ENCODE measurements at places on chromosomes 7 and 10.

DNA sequence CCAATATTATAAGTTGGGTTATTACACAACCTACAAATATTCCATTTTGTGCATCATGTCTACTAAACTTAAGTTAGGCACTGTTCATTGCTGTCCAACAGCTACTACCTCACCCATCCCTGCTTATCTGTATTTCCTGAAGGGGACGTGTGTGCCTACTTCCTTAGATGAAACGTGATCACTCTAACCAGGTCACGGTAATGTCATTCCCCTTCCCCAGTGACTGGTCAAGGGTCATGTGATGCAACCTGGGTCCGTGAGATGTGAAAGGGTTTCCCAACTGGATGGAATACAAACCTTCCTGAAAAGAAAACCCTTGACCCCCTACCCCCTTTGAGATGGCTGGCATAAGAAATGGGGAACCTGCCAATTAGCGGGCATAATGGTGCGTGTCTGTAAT, 1.6 kb upstream of the NSMCE4A start:
- no peak for DNase-seq

- DNase-seq = no peak
Measured at GRCh38 chr10:8539056-8539455, 484.6 kb downstream of the GATA3 start.

GRCh38 chr10:63976538-63976937, 455.3 kb downstream of the REEP3 start:
- peak; percentile 34 for DNase-seq

DNA sequence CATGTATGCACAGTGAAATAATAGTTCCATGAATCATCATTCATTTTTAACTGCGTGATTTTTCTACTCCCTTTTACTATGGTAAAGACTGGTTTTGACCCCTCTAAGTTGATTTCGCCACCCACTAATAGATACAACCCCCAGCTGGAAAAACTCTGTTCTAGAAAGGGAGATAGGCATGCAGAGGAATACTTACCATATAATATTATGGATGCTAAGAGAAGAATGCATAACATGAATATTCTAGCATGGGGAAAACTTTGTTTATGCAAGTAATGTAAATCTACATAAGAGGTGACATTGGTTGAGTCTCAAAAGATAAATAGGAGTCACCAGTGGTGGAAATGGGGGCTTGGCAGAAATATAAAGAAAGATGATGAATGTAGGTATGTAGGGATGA, 97.3 kb upstream of the MBL2 start:
- no peak for DNase-seq

- DNase-seq = no peak
Measured at GRCh38 chr10:23100331-23101030, 5.1 kb downstream of the MSRB2 start.

- no peak for DNase-seq
Measured at GRCh38 chr7:12623885-12624498, 53.5 kb downstream of the SCIN start.

- DNase-seq = no peak
Measured at GRCh38 chr10:70715853-70716795, 43.8 kb downstream of the ADAMTS14 start.

DNA sequence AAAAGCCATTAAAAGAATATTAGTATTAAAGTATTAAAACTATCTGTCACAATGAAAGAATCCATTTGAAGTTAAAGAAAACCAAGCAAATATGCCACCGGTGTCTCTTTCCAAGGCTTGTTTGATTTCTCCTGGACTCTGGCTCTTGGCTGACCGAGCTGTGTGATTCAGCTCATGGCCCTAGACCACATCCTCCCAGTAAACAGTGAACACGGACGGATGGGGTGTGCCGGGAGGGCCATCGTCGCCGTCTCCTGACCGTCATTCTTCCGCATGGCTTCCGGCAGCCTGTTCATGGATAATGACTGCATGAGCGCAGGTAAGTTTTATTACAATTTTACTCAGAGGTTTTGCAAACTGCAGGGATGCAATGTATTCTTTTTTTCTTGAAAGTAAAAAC, 218.5 kb downstream of the DNAJB6 start:
- no peak for DNase-seq

- no peak for DNase-seq
Measured at GRCh38 chr10:44390585-44391072, 5.7 kb upstream of the CXCL12 start.

DNA sequence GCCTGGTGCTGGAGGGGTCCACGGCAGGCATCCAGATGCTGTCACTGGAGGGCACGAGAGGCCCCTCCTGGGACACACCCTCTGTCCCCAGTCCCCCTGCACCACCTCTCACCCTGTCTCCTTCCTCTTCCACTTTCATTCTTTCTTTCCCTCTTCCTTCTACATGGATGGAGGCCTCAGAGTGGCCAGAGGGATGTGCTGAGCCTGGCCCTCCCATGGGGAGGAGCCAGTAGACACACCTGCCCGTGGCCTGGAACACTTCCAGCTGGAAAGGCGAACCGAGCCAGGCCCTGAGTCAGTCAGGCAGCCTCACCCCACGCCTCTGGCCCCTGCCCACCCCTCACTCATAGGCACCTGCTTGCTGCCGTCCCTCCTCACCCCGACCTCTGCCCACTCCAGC, 55.9 kb upstream of the MXI1 start:
- DNase-seq = no peak

GRCh38 chr7:131467788-131468187, 88.6 kb downstream of the PODXL start:
- DNase-seq = no peak

DNA sequence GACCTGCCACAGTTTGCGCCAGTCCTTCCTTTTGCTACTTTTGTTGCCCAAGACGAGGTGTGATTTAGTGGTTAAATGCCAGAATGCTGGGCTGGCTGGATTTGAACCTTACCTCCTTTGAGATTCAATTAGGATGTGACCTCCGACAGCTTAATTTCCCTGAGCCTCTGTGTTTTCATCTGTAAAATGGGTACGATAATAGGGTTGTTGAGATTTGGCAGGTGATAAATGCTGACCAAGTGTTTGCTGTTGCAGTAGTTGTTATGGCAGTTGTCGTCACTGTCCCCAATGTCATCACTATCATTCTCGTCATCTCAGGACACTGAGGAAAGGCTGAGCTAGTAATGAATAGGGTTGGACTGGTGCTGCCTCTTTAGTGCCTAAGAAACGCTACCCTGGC, 61.1 kb downstream of the GRK5 start:
- no peak for DNase-seq

DNA sequence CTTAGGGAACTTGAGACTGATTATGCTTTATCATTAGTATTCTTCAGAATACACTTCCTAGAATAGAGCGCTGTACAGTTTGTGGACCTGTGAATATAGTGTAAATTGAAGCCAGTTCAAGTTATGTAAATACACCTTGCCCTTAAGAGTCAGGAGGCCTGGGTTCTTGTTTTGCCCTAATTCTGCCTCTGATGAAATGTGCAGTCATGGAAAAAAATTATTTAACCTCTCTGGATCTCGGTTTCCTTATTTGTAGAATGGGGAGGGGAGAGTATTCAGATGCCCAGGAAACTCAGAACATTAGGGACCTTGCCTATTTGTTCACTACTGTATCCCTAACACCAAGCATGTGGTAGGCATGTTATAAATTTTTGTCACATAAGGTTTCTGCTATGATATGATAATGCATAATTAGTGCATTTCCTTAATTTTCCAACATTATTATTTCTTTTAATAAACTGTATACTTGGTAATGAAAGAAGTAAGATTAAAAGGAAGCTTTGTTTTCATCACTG, 1.3 kb downstream of the EXOC6 start:
- DNase-seq = no peak

Data from stimulated activated CD4-positive, alpha-beta T cell treated with anti-CD3 and anti-CD28 coated beads, Interleukin-1b, Interleukin-23, amount 100 ng/mL, for 24 hours (primary cell).